ENCODE measurements at places on chromosomes 11 and 22. TPM values are rescaled to one million over a fixed set of nuclear protein-coding genes. Genes with fewer than 3 reads are reported as not detected.

NUDT22 gene
- 39.0 TPM for total RNA-seq

GGTLC2 gene
- not detected for total RNA-seq

RAG2 gene
- total RNA-seq: not detected

SYT13 gene
- 5.8 TPM for total RNA-seq

NPAS4 gene
- total RNA-seq: not detected

STX5 gene
- 19.5 TPM for total RNA-seq

FAT3 gene
- 0.53 TPM for total RNA-seq

LRRC32 gene
- total RNA-seq: 0.17 TPM

ISX gene
- total RNA-seq: not detected
